Dermis microvascular lymphatic vessel endothelial cell (primary cell): ENCODE measurements at places on chromosomes 4 and X. TPM values are rescaled to one million over a fixed set of nuclear protein-coding genes. Genes with fewer than 3 reads are reported as not detected.

Gene SLC10A6
- total RNA-seq: 0.26 and 2.1 TPM in 2 replicates

Gene SMC1A
- total RNA-seq: 14.6 and 15.0 TPM in 2 replicates

Gene TMEM35A
- 1.9 TPM in 2 replicates for total RNA-seq

Gene CYLC1
- total RNA-seq: not detected in 2 replicates

Gene ADGRG4
- under 0.01 TPM in 1 of 2 replicates, not detected in the other for total RNA-seq

Gene CXorf38
- total RNA-seq: 8.0 and 9.0 TPM in 2 replicates

Gene KLB
- total RNA-seq: under 0.01 TPM in 2 replicates

Gene ARSJ
- total RNA-seq: 15.3 and 15.4 TPM in 2 replicates

Gene XAGE1B
- total RNA-seq: not detected in 2 replicates
